ENCODE measurements at places on chromosomes 3 and 15.

DNA sequence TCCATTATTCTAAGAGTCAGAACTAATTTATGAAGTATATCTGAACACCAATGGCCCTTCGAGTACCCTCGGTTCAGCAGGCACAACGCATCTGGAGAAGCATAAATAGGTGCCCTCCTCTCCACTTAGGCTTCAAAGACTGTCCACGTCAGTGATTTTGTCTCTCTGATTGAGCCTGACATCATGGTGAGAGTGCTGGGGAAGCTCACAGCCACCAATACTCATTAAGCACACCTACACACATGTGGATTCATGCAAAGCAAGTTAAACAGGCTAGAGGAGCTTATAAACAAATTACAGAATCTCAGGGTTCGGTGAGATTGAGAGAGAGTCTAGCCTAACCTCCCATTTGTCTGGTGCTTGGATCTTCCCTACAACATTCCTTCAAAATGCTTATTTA, 3.6 kb downstream of the CLDN1 start:
- DNase-seq, result no peak

GRCh38 chr3:189122526-189123205, 49.1 kb upstream of the TPRG1 start:
- DNase-seq, result no peak

- no peak for DNase-seq
These were observed 6.3 kb downstream of the FBXL22 start for GRCh38 chr15:63603516-63603915.

GRCh38 chr15:98315971-98316370, 332.4 kb upstream of the IGF1R start:
- no peak for DNase-seq

DNA sequence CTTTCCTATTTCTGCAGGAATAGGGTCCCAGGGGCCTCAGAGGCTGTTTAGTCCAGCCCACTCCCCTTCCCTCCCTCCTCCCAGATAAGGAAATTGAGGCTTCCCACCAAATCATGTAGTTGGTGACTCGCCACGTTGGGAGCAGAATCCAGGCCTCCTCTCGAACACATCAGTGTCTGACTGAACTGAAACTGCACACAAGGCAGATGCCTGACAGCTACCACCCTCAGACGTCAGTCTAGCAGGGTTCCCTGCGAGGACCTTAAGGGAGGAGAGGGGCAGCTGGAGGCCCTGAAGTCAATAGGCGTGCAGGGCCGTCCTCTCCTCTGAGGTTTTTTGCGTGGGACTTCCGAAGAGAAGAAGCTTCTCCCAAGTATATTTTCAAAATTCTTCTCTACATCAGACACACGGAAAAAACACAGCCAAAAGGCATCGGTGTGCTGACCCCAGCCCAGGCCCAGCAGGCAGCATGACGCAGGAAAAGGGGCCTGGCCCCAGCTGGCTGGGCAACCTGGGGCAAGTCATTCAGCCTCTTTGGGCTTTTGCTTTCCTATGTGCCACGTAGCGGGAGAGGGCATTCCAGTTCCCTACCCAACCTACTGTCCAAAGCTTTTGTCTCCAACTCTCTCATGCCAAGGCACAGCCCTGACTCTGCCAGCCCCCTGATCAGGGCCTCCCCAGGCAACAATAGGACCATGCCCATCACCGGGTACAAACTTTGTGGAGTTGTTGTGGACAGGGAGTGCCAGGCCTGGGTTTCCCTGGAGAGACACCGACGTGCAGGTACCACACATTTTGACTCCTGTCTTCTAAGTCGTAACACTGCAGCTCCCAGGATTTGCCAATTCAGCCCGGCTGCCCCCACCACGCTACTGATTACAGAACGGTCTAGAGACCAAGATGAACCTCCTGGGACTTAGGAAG, 283.1 kb downstream of the XXYLT1 start:
- no peak for DNase-seq

GRCh38 chr15:99135194-99135593, 30.3 kb downstream of the SYNM start:
- no peak for DNase-seq

DNA sequence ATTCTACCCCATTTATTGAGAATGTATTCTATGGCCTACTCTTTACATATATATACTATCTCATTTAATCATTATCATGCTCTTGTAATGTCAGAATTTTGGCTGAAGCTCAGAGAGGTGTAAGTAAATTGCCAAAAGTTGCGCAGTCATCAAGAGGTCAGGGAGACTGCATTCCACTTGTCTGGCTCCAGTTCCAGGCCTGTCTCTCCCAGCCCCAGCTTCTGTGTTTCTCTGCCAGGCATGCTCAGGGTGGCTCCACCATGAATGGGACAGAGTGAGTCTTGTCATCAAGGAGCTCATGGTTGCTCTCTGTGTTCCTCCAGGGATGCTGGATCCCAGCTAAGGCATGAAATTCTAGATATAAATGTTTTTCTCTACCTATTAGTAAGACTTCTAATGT, 635.1 kb upstream of the MDFIC2 start:
- DNase-seq, result no peak

DNA sequence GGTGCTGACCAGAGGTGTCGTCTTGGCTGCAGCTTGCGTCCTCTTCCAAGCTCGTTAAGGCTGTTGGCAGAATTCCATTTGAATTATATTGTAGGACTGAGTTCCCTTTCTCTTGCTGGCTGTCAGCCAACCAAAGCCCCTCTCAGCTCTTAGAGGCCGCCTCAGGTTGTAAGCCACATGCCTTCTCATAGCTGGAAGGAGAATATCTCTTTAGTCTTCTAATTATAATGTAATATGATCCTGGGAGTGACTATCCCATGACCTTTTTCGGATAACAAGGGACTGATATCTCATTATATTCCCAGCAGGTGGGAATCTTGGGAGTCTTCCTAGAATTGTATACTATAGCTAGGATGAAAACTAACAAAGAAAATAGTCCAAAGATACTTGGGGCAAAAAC, 4.8 kb downstream of the SCG5 start:
- DNase-seq, result peak; percentile 85
